ENCODE measurements at places on chromosomes 12 and 14.

GRCh38 chr14:100028990-100029677 lies 36.1 kb upstream of the EVL start:
- no peak for DNase-seq

DNA sequence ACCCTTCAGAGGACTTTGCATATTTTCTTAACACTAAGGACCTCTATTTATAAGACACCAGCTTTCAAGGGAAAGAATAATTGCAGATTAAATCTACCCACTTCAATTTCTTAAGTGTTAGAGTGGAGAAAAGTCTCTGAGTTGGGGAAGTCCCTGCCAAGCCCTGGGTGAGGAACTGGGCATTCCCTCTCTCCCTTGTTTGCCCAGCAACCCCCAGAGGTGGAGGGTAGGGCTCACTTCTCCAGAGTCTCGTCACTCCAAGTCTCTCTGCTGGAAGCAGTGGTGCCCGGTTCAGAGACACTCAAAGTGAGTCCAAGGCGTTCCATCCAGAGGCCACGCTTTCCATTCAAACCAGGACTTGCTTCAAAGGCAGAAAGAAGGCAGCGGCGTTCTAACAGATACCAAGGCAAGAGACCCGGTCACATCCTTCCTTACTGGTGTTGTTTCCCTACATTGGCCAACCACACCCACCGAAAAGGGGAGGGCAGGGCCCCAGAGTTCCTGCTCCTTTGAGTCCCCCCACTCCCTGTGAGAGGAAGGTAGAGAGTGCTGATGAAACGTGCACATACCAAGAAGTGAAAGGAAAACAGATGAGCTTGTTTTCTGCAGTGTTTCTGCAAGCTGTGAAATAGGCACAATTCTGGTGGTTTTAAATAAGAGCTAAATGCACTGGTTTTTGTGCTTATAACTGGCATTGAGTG lies 6.1 kb upstream of the BDKRB2 start:
- DNase-seq: no peak

- no peak for DNase-seq
Measured at GRCh38 chr12:91968777-91969171, 176.9 kb downstream of the BTG1 start.

- peak; percentile 24 for DNase-seq
Measured at GRCh38 chr14:104999361-104999760, 13.8 kb downstream of the CLBA1 start.

DNA sequence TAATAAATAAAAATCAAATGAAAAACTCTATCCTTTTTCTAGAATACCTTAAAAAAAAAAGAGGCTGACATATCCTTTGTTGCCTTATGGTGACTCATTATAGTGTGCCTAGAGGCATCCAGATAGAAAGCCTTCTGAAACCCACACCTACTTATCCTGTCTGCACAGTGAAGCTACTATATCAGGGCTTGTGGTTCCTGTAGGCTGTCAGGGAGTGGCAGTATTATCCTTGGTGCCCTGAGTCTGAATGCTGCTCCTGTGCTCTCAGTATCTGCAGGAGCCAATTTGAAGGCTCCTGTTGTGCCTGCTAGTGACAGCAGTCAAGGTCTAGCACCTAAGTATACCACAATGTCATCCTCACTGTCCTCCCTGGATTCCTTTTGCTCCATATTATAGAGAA lies 168.4 kb upstream of the AVPR1A start:
- no peak for DNase-seq

DNA sequence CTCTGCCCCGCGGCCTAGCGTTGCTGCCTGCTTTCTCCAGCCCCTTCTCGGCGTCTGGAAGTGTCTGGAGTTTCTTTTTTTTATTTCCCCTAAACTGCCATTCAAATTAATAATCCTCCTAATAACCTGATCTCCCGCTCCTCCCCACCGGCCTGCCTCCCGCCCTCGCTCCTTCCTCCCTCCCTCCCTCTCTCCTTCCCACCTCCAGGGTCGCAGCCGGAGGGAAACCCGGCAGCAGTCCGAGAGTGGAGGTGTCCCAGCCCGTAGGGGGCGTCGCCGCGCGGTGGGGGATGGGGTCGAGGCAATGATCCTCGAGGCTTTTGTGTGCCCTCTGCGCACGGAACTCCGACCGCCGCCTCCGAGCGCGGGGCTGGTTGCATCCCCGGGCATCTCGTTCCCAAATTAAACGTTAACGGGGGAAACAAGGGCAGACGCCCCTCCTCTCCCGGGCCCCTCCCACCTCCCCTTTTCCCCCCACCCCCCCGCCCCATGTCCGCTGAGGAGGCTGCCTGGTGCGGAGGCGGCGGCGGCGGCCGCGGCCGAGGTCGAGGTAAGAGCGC lies 1.0 kb upstream of the SOCS2 start:
- DNase-seq: peak; percentile 84

- no peak for DNase-seq
Measured at GRCh38 chr12:104510145-104510872, 53.6 kb downstream of the CHST11 start.

GRCh38 chr12:25459541-25459951 lies 93.5 kb downstream of the LMNTD1 start:
- no peak for DNase-seq

GRCh38 chr14:93999573-93999972 lies 2.5 kb downstream of the CCDC197 start:
- no peak for DNase-seq

GRCh38 chr14:100426314-100426713 lies 103.2 kb downstream of the SLC25A47 start:
- no peak for DNase-seq

- DNase-seq: no peak
Measured at GRCh38 chr12:94990222-94990621, 13.3 kb downstream of the NDUFA12 start.

GRCh38 chr12:6461401-6462233 lies 8.9 kb downstream of the VAMP1 start:
- peak; percentile 78 for DNase-seq

- no peak for DNase-seq
Measured at GRCh38 chr12:68804657-68805591, 3.1 kb upstream of the MDM2 start.

GRCh38 chr12:1429980-1430379 lies 164.4 kb downstream of the FBXL14 start:
- DNase-seq: no peak

DNA sequence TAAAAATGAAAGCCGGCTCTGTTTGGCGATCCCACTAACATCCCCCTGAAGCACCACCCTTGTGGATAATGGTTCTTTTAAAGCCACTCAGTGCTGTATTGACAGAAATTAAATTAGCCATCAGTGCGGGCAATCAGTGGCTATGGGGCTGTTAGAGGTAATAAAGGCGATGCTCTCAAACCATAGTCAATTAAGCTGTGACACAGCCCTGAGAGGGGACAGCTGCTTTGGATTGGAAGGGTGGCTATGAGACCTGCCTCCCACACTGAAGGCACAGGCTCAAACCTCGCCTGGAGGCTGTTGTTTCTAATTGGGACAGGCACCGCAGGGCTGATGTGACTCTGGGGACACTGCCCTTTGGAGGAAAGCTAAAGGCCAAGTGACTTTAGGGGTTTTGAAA lies 562.2 kb downstream of the VRK1 start:
- DNase-seq: no peak

- peak; percentile 63 for DNase-seq
Measured at GRCh38 chr12:1605129-1606020, 11.0 kb upstream of the FBXL14 start.

- no peak for DNase-seq
Measured at GRCh38 chr12:17661250-17661649, 428.7 kb downstream of the RERGL start.

- DNase-seq: no peak
Measured at GRCh38 chr14:50666772-50667683, 1.1 kb downstream of the SAV1 start.

GRCh38 chr12:71142016-71142415 lies 15.8 kb downstream of the TSPAN8 start:
- no peak for DNase-seq

GRCh38 chr12:64933791-64934190 lies 109.3 kb downstream of the TBC1D30 start:
- no peak for DNase-seq

DNA sequence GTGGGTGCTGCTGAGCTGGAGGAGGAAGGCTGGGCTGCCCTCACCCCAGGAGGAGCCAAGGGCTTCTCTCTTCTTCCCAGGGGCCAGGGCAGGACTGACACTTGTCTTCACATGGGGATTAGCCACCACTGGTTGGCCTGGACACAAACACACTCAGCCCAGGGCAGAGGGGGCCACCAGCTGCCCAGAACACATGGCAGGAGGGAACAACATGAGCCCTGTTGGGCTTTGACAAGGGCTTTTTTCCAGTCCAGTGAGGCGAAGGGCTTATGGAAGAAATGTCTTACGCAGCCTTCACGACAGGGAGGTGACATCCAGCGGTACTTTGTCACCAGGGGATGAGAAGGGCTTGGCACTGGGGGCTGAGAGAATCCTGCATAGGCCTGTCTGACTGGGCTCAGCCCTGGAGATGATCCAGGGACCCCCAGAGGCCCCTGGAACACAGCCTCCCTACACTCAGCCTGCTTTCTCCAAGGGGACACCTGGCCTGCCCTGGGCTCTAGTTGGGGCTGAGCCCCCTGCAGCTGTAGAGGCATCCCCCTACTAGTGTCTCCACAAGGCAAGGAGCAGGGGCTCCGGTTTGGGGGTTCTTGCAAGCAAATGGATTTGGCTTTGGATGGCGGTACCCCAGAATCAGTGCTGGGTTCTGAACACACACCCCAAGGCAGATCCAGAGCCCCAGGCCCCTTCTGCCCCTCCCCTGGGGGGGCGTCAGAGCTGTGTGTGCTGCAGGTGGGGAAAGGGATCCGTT lies 18.9 kb downstream of the ARL6IP4 start:
- peak; percentile 22 for DNase-seq

- no peak for DNase-seq
Measured at GRCh38 chr14:34063042-34063441, 112.2 kb upstream of the EGLN3 start.

DNA sequence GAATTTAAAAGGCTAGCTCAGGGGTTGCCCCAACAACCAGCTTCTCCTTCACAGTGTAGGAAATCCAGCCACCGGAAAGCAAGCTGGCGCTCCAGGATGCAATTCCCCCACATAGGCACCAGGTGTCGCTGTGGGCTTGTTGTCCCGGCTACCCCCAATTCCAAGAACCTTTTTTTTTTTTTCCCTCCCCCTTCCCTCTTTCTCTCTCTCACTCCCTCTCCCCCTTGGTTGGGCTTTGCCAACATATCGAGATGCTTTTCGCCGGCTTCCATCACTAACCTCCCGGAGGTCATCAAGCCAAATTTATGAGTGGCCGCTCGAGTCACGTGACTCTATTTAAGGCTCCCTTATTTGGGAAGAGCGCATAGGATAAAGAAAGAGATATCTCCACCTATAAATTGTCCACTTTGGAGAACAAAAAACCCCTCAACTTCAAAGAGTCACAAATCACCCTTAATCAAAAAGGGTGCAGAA lies at the start of gene HOXC5:
TSS of gene HOXC5 (plus strand) at position 424 of the 474 bp plus-strand sequence. CDS start 73 bp downstream, outside the sequence.
- DNase-seq: peak; percentile 70

- DNase-seq: no peak
Measured at GRCh38 chr12:107906707-107907106, 132.2 kb downstream of the ASCL4 start.

DNA sequence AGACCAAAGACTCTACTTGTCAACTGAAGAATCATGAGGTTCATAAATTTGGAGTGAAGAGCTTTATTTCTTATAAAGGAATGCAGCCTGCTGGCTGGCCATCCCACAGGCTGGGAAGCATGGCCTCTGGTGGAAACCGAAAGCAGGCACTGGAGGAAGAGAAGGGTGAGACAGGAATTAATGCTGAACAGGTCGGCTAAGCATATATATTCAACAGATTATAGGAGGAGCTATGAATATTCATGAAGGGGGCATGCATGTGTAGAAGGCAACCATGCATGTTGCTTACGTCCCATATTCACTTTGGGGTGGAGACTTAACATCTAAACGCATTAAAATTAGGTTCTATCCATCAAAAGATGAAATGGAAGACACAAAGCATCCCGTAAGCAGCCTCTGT lies 20.6 kb upstream of the RGS6 start:
- no peak for DNase-seq

GRCh38 chr12:128323145-128323920 lies 56.4 kb downstream of the TMEM132C start:
- no peak for DNase-seq

DNA sequence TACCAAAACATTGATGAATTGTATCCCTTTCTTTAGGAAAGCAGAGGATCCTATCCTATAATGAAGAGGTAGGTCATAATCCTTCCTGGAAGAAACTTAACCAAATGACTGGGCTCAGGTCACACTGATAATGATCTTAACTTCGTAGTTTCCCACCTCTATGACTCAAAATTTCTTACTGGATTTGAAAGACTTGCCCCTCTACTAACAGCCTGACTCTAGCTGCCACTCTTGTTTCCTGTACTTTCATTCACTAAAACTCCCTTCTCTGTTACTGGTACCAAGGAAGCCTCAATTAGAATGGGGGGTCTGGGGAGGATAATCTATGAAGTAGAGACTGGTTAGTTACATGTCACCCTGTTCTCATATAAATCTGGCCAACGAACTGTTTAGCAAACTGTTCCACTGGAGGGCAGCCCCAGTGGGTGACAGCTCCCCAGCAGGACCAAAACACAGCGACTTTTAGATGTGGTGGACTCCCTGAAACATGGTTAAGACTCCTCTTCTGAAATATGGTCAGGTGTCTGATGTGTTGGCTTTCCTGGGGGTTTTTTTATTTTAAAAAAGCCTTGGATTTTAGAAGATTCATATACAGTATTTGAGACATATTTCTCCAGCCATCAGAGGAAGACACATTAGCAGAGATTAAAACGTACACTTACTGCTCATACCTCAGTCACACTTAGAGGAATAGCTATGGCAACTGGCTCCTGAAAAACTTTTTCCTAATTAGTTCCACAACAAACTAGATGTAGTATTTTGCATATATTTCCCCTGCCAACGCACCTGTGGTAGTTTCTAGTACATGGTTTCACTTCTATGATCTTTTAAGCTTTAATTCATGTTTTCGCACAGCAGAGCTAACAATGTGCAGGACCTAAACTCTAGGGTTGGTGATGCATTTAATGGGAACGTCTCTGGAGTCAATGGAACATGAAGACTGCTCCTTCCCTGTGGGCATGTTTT lies 72.3 kb downstream of the ACADS start:
- DNase-seq: no peak

Measured in activated naive CD8-positive, alpha-beta T cell treated with anti-CD3 and anti-CD28 coated beads, Interleukin-2, amount 10 ng/mL, durations not matched to agents 7 days and 5 days (primary cell).